Stimulated activated CD4-positive, alpha-beta T cell treated with anti-CD3 and anti-CD28 coated beads, Interleukin-12 subunit alpha, Interleukin-12 subunit beta, amount 100 ng/mL, for 4 hours (primary cell): ENCODE measurements at places on chromosomes 12 and 14.

DNA sequence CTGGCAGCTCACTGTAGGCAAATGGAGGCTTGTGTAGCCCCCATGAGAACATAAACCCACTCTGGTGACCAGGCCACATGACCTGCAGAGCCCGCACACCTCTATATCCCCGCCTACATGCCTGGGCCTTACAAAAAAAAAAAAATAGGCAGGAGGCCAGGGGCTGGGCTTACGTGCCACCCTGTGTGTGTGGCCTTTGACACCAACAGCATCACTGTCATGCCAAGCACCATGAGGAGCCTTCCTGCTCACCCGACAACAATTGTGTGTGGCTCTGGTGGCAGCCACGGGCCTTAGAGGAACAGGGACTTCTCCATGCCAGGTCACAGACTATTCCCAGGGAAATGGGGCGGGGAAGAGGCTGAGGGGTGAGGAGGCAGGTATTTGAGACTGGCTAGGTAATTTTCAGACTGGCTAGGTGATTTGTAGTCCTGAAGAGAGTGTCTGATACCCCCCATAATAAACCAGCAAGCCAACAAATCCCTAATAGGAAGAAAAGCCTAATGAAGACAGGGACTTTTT lies 140.0 kb downstream of the DPF3 start:
- DNase-seq, result no peak

- DNase-seq, result no peak
These were observed 88.3 kb downstream of the LRP6 start for GRCh38 chr12:12178559-12178958.

- DNase-seq, result no peak
These were observed 3.9 kb downstream of the GNPTAB start for GRCh38 chr12:101826766-101827368.

- no peak for DNase-seq
These were observed 72.2 kb upstream of the CRY1 start for GRCh38 chr12:107165581-107165980.

GRCh38 chr14:103538291-103539055 lies 9.5 kb downstream of the TRMT61A start:
- no peak for DNase-seq

- DNase-seq, result no peak
These were observed 50.6 kb downstream of the WDHD1 start for GRCh38 chr14:54976316-54976715.

DNA sequence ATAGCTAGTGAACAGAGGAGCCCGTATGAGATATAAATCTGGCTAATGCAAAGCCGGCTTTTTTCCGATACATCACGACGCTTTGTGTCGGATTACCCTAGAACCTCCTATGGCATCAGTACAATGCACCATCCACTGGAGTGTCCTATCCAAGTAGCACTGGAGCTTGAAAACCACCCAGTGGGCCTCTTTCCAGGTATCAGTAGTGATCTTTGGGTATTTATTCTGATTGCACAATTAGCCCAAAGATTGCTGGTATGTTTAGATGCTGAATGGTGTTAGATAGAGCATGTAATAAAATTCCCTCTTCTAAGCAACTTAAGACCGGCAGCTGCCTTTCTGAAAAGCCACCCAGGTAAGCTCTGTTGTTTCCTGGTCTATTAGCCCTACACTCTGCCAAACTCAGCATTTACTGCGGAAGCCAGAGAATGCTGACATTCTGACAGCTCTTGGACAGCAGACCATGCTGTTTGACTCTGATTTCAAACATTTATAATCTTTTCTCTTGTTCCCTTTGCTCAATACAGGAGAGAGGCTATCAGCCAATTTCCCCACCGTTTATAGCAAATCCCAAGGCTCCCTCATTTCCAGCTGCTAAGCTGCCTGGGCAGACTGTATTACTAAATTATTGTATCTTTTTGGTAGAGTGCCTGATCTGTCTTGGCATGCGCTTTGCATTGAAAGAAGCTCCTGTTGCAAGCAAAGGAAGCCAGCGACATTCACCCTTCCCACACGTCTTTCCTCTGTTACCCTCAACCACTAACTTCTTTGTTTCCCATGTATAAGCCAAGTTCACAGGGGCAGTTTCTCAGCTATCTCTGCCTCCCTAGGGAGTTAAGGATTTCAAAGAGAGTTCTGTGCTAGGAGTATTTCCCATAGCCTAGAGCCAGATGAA lies 388.3 kb upstream of the GARIN6 start:
- no peak for DNase-seq

- no peak for DNase-seq
These were observed 650 bp downstream of the HEBP1 start for GRCh38 chr12:12999271-12999958.

DNA sequence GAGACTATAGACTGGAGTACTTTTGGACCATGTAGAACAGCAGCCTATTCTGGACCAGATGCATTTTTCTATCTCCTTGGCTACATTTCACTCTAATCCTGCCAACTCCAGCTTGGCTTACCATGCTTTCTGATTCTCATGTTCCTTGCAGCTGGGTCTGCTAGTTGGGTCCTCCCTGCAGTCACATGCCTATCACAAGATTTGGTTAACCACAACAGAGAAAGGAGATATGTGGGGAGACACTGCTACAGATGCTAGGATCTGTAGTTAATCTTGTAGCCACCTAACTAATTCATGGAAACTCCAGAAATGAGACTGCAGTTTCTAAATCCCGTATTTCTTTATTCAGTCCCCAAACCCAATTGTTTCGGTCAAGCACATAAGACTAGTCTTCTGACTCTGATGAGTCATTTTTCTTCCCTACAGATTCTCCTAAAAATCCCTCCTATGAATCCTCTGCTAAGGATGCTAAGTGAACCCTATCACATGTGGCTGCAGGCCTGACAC lies 410.6 kb downstream of the DAD1 start:
- no peak for DNase-seq

GRCh38 chr12:49587174-49587908 lies 18.1 kb downstream of the FAM186B start:
- no peak for DNase-seq

DNA sequence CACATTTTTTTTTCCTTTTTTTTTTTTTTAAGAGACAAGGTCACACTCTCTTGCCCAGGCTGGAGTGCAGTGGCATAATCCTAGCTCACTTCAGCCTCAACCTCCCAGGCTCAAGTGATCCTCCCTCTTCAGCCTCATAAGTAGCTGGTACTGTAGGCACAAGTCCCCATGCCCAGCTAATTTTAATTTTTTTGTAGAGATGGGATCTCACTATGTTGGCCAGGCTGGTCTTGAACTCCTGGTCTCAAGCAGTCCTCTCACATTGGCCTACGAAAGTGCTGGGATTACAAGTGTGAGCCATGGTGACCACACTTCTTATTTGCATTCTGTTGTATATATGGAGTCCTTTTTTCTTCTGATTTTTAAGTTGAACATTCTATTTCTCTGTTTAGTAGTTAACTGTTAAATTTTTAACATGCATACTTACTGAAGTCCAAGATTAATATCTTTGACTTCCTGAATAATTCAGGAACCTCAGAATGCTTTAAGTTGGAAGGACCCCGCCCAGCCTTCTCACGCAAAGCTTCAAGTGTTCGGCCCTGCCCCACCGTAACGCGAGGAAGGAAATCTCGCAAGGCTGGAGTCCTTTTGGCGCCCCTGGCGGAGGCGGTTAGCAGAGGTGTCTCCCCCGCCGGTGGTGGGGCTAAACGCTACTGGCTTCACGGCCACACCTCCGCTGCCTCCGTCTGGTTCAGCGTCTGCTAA lies 21.6 kb downstream of the SPATS2 start:
- peak; percentile 52 for DNase-seq

GRCh38 chr14:54902521-54903420 lies at the start of gene GCH1:
Gene GCH1 (minus strand): TSS chr14:54902826. CDS start chr14:54902663, 163 bp downstream.
- peak; percentile 76 for DNase-seq

DNA sequence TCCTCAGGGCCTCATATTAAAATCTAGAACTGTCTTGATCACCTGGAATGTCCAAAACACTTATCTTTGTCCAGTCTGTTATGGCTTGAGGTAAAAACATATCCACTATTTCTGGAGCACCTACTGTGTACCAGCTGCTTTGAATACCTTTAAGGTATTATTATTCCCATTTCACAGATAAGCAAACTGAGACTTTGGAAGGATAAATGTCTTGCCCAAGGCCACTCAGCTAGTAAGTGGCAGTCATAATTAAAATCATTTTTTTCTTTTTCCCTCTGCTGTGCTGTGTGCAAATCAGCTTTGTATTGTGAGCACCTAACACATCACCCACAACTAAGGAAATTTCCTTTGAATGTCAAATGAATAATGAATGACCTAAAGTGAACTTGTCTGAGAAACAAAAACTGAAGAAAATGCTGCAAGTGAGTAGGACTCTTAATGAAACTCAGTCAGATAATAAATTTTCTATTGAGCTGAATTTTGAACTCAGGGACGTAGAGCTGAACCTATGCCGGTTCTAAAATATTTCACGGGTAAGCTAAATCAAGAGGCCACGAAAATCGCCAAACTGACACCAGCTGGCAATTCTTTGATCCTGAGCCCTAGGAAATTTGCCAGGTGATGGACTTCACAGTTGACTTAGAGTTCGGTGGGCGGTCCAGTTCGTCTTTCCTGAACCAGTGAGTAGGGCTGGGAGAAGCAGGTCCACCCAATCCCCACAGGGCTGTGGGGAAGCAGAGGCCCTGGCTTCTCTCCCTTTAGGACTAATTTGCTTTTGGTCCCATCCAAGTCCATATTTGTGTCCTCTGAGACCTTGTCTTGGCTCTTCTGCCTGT lies 159.7 kb upstream of the PWP1 start:
- DNase-seq, result no peak

GRCh38 chr12:92938018-92938417 lies 8.9 kb upstream of the EEA1 start:
- no peak for DNase-seq

DNA sequence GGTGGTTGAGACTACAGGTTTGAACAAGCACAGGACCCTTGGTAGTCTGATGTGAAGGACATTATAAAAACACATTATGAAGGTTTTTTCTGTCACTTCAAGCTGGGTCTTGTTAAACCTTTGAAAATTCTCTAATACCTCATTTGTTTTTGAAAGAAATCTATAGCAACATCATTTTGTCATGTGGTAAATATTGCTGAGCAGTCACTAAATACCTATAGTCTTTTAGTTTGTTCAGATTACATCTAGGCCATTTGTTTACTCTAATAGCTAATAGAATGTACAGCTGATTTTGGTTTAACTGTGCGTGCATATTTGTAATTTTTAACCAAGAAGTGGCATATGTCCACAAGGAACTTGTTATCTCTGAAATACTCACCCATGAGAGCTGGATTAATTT lies 2.9 kb downstream of the PPM1A start:
- no peak for DNase-seq

DNA sequence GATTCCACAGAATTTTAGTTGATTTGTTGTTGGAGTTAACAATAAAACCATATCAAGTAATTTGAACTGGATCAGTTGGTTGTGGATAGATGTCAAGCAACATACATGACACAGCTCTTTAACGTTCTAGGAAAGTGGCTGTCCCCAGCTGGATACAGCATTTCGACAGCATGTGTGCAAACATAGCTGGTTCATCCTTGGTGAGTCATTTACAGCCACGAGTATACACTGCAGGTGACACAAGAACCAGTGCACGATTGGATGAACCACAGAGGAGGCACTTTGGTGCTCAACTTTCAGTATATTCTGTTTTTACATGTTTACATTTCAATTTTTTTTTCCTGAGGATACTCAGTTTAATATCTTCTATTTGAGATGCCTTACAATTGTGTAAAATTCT lies 242.4 kb downstream of the TMEM117 start:
- DNase-seq, result no peak

- DNase-seq, result no peak
These were observed 126.0 kb downstream of the CHST11 start for GRCh38 chr12:104582739-104583138.

GRCh38 chr12:128312661-128313060 lies 45.7 kb downstream of the TMEM132C start:
- no peak for DNase-seq

DNA sequence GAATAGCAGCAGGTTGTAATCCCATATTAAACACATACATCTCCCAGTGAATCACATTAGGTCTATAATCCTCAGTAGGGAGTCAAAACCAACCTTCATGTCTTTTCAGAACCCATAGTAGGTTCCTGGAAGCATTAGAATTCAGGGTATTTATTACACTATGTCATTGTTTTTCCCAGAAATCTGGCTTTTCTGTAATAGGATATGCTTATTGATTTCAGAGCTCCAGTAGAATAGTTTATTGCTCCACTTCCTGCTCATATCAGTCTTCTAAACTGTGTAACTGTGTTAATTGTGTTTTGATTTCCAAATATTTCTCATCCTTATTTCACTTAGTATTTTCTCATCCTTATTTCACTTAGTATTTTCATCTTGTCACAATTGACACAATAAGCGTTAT lies 268.0 kb downstream of the CCDC59 start:
- DNase-seq, result no peak

GRCh38 chr12:78316136-78316535 lies 485.4 kb downstream of the NAV3 start:
- no peak for DNase-seq

DNA sequence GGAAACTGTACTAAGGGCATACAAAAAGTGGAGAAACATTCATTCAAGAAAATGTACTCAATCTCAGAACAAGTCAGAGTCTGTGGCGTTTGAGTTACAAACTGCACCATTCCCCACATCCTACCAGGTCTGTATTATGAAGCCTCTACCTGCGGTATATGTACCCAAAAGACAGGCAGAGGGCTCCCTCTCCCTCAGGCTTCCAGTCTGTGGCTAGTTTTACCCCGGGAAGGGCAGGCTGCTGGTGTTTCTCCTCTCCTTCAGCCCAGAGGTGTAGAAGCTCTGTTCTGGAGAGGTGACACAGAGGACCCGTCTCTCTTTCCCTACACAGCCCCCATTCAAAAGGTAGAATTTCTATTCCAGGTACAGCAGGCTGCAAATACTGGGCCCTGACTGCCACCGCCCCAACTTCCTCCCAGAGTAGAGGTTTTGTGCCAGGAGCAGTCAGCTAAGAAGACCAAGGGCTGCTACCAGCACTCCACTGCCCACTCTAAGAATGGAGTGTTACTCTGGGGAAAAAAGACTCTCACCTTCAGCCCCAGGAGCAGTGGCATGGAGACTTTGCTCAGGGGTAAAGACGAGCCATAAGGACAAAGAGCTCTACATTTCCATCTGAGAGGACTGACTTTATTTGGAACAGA lies 39.4 kb downstream of the PARP11 start:
- no peak for DNase-seq

GRCh38 chr12:68131867-68132414 lies 27.6 kb downstream of the IFNG start:
- no peak for DNase-seq

GRCh38 chr12:24749171-24749570 lies 199.7 kb downstream of the BCAT1 start:
- no peak for DNase-seq

DNA sequence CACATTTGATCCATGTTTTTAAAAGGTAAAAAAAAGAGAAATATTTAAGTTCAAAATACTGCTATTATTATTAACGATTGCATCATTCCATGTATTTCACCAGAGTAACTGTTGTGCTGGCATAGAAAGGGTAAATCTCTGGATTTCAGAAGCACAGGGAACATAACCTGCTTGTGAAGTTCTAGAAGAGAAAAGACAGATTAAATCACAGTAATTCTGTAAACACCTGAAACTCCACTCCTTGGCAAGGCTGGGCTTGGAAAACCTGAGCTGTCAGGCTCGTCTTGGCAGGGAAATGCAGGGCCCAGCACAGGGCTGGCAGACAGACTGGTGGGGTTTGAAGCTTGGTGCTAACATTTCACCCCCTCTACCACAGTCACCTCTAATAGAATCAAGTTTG lies 35.1 kb downstream of the SVOP start:
- DNase-seq, result no peak

GRCh38 chr12:55847033-55847432 lies 4.3 kb upstream of the MMP19 start:
- no peak for DNase-seq

GRCh38 chr12:108855284-108856169 lies 1.9 kb downstream of the SSH1 start:
- no peak for DNase-seq
